Stimulated activated CD8-positive, alpha-beta memory T cell treated with anti-CD3 and anti-CD28 coated beads, Interleukin-4, amount 100 ng/mL, for 1 hour (primary cell): ENCODE measurements at places on chromosomes 11 and 22.

GRCh38 chr11:83941050-83941449 is 654.9 kb upstream of the CCDC90B start:
- DNase-seq = no peak

DNA sequence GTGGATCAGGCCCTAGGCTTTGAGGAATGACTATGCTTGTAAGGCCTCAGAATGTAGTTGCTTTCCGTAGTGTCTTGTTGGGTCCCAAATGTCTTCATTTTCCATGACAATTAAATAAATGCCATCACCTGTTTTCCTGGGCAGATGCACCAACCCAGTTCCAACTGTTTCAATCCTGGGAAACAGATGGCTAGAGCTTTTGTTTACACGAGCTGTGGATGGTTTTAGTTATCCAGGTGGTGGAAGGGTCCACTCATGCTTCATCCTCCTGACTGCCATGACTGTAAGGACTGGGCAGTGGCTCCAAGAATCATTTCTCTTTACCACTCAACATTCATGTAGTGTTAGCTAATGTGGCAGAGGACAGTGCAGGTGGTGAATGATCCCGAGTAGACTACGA is 8.6 kb downstream of the RCN1 start:
- DNase-seq = no peak

GRCh38 chr11:124676386-124676785 is 2.7 kb downstream of the SPA17 start:
- DNase-seq = no peak

- no peak for DNase-seq
These were observed 30.3 kb downstream of the RIC3 start for GRCh38 chr11:8138526-8138925.

DNA sequence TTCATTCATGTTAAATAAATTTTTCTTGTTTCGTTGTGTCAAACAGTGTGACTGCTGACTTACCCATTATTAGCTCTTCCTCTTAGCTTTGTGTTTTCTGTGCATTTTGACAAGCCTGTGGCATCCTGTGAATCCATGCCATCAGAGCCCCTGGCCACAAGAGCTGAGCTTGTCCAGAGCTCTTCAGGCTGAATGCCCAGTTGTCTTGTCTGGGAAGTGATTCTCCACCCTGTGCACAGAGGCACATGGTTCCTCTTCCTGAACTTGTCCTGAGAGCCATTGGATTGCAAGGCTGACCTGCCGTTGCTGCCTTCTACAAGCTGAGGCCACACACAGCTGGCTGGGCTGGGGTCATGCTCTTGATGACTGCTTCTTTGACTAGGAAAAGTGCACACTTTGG is 64.1 kb downstream of the PPP6R3 start:
- no peak for DNase-seq

- DNase-seq = no peak
These were observed 93.0 kb downstream of the SLC1A2 start for GRCh38 chr11:35326266-35326879.

DNA sequence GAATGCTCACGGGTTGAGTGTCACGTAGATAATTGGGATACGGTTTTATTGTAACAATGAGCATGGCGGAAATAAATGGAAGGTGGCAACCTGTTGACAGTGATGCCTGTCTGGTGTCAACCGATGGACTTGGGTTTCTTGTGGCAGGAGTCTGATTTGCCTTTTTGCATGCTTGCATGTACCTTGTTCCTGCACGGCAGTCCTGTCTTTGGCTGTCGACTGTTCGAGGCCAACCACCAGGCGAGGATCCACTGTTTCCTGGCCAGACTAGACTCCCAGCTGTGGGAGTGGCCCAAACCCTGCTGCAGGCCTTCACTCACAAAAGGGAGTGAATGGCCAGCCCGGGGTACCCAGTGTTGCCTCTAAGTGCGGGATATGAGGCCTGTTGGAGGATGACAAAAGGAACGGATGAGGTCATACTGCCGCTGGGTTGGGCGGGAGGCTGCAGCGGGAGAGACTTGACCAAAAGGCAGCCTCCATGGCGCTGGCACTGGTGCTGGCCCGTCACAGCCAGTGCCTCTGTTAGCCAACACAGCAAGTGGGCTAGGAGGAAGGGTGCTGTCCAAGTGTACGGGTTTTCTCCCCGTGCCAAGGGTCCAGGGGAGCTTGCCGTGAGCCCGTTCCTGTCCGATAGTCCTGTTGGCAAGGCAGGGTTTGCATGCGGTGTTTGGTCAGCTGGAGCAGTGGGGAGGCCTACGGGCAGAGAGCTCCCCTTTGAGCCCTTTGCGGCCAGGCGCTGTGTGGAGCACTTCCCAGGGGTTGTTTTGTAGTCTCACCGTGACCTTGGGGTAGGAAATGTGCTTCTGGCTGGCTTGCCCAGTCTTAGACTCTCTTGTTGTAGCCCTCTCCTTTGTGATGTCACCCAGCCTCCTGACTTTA is 974 bp downstream of the DGCR8 start:
- no peak for DNase-seq

- no peak for DNase-seq
These were observed 146.5 kb downstream of the OPCML start for GRCh38 chr11:133385781-133386180.

DNA sequence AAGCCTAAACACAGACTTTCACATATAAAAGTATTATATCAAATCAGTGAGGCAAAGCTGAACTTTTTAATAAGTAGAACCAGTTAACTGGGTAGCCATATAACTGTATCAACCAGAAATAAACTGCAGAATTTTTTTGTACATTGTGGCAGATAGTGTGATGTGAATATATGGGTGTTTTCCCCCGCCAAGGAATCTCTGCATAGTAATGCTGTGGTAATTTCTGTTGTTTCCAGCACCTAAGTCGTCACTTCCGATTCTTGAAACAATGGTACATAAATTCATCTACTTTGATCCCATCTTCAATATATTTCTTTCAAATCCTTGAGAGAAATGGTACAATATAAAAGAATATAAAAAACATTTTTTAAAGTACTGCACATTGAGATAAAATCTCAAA is 39.6 kb downstream of the NARS2 start:
- DNase-seq = no peak

DNA sequence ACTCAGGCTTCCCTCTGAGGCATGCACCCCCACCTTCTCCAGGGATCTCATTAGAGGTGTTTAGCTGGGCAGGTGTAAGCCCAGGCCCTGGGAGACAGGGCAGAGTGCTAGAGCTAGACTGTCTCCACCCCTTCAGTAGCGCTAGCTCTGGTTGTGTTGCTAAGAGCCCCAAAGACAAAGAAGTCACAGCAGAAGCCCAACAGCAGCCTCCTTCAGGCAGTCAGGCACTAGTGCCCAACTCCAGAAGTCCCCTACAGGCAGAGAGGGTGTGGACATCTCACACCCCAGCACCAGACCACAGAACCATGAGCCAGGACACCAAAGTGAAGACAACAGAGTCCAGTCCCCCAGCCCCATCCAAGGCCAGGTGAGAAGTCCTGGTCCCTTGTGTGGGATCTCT is at the start of gene CNGA4:
Gene CNGA4 (plus strand): TSS at position 188 of the 400 bp plus-strand sequence. CDS start 118 bp downstream, at position 306.
- DNase-seq = no peak

- no peak for DNase-seq
These were observed 183.5 kb downstream of the KIRREL3 start for GRCh38 chr11:126817096-126817495.

- DNase-seq = no peak
These were observed 183.3 kb downstream of the BLID start for GRCh38 chr11:121932646-121933185.

GRCh38 chr22:45069925-45070324 is 60.1 kb upstream of the PHF21B start:
- no peak for DNase-seq

- DNase-seq = no peak
These were observed 515.6 kb upstream of the CCDC90B start for GRCh38 chr11:83801799-83802198.

GRCh38 chr22:41636467-41636866 is 15.4 kb downstream of the XRCC6 start:
- no peak for DNase-seq

GRCh38 chr11:118921929-118922744 is 3.6 kb downstream of the BCL9L start:
- no peak for DNase-seq

- DNase-seq = no peak
These were observed 93.1 kb upstream of the ZC3H12C start for GRCh38 chr11:110000031-110000502.

- DNase-seq = no peak
These were observed 11.2 kb downstream of the C11orf58 start for GRCh38 chr11:16749666-16750065.

- no peak for DNase-seq
These were observed 307.7 kb downstream of the JRKL start for GRCh38 chr11:96697466-96697865.

- DNase-seq = no peak
These were observed 2.2 kb downstream of the HBG2 start for GRCh38 chr11:5252192-5252918.

DNA sequence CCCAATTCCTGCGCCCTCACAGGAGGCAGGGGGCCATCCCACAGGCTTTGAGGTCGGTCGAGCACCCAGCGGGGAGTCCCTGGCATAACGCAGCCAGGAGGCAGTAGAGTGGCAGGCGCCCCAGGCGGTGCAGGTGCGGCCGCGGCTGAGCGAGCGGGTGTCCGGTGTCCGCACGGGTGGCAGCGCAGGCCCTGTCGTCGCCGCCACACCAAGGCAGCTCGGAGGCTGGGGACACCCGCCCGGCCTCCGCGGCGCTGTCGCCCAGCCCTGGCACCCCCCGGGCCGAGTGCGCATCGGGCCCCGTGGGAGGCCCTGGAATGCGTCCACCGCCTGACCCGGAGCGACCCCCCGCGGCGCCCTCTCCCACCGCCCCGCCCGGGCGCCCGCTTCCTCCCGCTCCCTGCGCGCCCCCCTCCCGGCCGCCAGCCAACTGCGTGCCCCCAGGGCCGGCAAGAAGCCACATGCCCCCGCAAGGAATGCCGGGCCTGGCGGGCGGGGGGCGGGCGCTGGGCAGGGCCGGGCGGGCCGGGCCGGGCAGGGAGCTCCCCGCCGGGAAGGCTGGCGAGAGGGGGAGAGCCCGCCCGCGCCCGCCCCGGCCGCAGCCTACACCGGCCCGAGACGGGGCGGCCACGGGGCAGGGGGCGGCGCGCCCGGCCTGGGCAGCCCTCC is 33.9 kb downstream of the PRDM11 start:
- no peak for DNase-seq

- no peak for DNase-seq
These were observed 205.0 kb downstream of the CWF19L2 start for GRCh38 chr11:107252429-107253161.

GRCh38 chr11:75031224-75031753 is 42.6 kb downstream of the NEU3 start:
- DNase-seq = no peak

- no peak for DNase-seq
These were observed 47.6 kb downstream of the ST3GAL4 start for GRCh38 chr11:126403022-126403581.

- DNase-seq = no peak
These were observed 61.4 kb downstream of the TP53I11 start for GRCh38 chr11:44889266-44889665.

DNA sequence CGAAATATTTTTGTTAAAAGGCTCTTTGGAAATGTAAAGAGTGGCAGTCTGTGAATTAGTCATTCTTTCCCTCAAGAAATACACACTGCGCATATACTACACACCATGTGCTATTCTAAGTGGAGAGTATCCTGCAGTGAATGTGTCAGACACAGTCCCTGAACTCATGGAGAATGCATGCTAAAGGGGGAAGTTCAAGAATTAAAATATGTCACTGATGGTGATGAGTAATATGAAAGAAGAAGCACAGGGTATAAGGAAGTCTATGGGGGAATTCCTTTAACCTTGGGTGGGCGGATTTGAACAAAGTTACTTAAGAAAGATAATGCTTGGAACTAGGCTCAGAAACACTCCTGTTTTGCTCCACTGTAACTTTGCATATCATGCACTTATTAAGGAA is 153.0 kb downstream of the LRRC4C start:
- DNase-seq = no peak

DNA sequence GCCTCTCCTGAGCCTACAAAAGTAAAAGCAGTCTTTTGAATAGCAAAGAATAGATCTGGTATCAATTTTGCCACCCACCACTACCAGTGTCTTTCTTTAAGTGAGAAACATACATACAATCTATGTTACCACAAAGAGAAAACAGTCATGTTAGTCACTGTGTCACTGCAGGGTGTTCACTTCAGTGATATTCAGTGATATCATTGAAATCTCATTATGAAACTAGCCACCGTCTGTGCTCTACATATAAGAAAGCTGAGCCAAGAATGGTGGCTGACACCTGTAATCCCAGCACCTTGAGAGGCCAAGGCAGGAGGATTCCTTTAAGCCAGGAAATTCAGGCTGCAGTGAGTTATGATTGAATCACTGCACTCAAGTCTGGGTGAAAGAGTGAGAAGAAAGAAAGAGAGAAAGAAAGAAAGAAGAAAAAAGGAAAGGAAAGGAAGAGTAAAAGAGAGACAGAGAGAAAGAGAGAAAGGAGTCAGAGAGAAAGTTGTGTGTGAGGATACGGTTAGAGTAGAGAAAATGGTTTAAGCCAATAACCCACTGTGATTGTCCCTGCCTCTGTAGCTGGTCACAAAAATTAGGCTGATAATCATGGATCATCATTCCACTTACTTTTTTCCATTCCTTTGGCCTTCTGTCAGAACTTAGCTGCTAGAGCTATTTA is 847.1 kb downstream of the FAM181B start:
- DNase-seq = no peak

GRCh38 chr11:83006877-83007330 is 64.8 kb downstream of the RAB30 start:
- DNase-seq = no peak

- no peak for DNase-seq
These were observed 81.8 kb downstream of the KCNC1 start for GRCh38 chr11:17816232-17816931.

DNA sequence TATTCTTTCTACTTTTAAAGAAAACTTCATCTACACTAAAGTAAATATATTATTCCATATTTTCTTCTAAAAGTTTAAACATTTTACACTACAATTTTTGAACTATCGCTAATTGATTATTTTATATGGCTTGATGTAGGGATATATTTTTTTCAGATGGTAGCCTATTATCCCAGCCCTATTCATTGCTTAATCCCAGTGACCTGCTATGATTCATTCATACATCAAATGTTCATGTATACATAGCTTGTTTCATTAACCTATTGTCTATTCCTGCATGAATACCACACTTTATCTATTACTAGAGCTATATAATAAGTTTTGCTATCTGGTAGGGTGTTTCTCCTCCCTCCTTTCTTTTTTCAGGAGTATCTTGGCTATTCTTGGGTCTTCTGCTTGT is 5.0 kb upstream of the ROBO4 start:
- DNase-seq = no peak

GRCh38 chr11:13126430-13126829 is 117.3 kb downstream of the RASSF10 start:
- DNase-seq = no peak

GRCh38 chr11:10376061-10376460 is 71.2 kb downstream of the ADM start:
- DNase-seq = no peak

DNA sequence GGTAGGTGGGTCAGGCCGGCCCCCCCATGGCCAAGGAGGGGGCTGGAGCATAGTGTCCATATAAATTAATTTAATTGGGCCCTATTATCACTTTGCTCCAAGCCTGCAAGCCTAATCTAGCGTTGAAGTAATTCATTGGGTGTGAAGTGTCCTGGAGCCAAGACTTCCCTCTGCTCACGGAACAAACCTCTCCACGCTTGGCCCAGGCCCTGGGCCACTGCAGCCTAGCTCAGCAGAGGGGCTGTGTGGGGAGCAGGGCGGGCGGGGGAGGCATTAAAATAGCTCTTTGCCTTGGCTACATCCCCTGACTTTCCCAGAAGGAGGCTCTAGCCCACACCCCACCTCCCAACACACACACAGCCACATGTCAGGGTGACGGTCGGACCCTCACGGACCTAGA is 73.5 kb downstream of the THAP12 start:
- no peak for DNase-seq

GRCh38 chr22:32765132-32765618 is 36.3 kb upstream of the TIMP3 start:
- DNase-seq = no peak
